ENCODE measurements at places on chromosomes 4 and X. TPM values are rescaled to one million over a fixed set of nuclear protein-coding genes. Genes with fewer than 3 reads are reported as not detected.
A peak's percentile ranks its signal among the peaks of the same experiment; 100 is the strongest.

The FGB gene
- not detected for polyA plus RNA-seq

DNA sequence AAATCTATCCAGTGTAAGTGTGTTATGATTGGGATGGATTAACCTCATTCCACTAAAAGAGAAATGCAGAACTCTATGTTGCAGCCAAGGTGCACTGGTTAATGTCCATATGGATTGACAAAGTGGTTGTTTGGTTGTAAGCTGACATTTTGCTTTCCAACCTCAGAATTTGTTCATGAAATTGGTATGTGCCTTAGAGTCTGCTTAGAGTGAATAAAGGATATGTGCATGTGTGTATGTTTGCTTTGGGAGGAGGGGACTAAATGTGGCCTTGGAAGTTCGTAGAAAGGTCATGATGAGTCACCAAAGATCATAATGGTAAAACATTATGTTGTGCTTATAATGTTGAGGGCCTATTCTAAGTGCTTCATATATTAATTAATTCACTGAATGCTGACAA is 44.1 kb upstream of the MBNL3 start:
- DNase-seq: peak; percentile 20

DNA sequence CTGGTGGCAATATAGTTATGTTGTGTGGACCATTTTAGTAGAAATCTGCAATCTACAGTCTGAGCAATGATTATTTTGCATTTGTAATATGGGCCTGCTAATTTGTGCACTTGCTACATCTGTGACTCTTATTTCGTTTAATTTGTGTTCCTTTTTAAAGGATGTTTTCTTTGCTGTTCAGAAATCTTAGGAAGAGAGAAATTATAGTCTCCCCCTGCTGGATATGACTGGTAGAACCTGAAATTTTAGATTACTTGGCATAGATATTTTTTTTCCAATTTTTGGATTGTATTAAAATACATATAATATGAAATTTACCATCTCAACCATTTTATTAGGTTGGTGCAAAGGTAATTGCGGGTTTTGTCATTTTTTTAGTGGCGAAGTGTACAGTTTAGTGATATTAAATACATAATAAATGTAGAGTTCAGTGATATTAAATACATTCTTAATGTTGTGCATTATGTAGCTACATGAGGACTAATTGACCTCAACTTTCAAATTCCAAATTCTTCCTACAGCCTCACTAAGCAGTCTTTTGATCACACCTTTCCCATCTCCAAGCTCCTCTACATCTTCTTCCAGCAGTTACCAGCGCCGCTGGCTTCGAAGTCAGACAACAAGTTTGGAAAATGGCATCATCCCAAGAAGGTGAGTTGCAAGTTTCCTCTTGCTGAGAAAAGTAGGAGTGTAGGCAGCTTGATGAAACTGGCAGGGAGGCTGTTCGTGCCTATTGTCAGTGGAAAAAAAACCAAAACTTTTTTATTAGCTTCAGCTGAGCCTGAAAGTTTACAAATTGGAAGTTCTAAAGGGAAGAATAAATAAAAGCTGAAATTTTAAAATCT is 82.2 kb downstream of the FNIP2 start:
- no peak for DNase-seq

The SLC49A3 gene
- polyA plus RNA-seq: 0.42 TPM

- no peak for DNase-seq
These were observed 11.7 kb downstream of the NSD2 start for GRCh38 chr4:1882850-1883271.

The SPINK2 gene
- not detected for polyA plus RNA-seq

DNA sequence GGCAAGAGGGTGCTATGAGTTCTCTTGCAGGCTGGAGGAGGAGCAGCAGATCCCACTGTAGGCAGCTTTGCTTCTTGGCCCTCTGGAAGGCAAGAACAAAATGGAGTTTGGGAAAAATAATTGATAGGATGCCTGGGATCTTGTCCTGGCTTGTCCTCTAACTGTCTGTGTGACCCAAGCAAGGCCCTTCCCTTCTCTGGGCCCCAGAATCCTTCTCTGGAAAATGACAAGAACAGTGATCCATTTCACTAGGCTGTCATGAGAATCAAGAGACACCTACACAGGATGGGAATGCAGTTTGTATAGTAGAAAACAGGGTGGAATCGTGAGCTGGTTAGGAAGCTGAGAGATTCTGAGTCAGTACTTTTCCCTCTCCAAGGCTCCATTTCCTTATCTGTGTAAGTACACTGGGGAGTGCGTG is 133.3 kb downstream of the PJA1 start:
- no peak for DNase-seq

DNA sequence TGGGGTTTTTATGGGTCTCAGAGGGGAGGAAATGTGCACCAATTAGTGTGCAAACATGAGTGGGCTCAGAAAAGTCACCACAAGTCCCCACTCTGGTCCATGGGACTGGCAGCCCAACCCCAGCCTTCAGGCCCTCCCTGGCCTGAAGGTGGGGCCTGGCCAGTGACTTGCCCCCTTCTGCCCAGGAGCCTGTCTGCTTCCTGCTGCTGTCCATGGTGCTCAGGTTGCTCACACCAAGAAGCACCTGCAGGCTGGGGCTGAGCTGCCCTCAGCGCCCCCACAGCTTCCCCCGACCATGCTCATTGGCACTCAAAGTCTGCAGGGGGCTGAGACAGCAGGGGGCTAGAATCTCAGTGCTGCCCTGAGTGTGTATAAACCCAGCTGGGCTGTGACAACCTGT is 30.6 kb upstream of the GC start:
- no peak for DNase-seq

- DNase-seq: no peak
These were observed 54.1 kb downstream of the RPS6KA3 start for GRCh38 chrX:20212486-20213089.

- peak; percentile 5 for DNase-seq
These were observed 346.4 kb upstream of the SLC7A11 start for GRCh38 chr4:138588501-138588900.

GRCh38 chrX:114582698-114583395 is 1.0 kb upstream of the HTR2C start:
- no peak for DNase-seq

DNA sequence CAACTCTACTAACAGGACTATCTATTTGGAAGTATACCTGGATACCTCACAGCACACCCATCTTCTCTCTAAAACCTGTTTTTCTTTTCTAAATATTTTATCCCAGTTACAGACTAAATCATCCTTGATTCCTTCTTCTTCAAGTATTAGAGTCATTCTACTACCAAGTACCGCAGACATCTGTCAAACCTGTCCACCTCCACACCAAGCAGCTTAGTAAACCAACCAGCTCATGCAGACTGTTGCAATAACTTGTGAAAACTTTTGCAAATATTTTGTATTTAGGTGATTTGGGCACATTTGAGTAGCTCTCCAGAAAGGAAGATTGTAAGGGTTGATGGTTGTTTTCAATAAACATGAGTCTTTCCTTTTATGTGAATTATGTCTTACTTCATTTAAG is 238.6 kb downstream of the ADAMTS3 start:
- no peak for DNase-seq

DNA sequence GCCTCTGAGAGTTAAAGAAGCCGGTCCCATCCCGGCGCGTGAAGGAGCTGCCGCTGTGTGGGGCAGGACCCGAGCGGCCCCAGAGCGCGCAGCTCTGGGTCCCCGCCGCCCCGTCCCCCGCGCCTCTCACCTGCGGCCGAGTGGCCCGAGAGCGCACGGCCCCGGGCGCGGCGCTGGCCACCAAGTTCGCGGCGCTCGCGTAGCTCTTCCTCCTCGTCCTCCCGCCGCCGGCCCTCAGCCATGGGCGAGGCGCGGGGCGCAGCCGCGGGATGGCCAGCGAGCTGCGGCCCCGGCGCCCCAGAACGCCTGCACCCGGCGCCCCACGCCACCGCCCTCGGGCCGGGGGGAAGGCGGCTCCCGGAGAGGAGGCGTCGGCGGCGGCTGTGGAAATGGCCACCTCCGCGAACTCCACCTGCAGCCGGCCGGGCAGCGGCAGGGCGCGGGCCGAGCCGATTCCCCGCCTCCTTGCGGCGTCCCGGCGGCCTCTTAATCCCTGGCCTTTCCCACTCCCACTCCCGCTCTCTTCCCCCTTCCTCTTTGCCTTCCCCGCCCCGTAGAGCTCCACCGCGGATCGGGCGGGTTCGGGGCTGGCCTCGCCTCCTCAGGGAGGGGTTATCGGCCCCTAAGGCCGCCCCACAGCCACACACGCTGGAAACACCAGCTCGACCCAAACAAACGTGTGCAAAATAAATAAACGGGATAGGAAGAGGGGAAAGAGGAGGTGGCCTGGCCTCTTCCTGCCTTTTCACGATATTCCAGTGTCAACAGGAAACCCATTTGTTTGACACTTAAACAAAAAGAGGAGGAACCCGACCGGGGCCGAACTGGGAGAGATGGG is at the start of gene SH3D19:
TSS of gene SH3D19 (minus strand) at position 495 of the 838 bp plus-strand sequence. CDS start at position 242, 253 bp downstream.
- peak; percentile 58 for DNase-seq

The TBC1D9 gene
- polyA plus RNA-seq: 17.3 TPM

DNA sequence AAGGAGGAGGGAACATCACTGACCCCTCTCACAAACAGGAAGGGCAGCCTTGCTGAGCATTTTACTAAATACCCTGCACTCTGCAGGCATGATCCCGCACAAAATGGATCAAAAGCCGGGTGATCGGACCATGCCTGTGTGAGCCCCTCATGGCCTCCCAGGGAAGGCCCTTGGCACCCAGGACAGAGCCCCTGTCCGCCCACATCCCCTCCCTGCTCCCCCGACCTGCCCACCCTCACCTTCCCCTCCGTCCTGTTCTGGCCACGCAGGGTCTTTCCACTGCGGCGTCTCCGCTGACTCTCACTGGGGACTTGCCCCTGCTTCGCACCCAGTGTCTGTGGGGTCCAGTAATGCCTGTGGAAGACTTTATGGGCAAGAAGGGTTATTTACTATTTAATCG is 105.0 kb downstream of the HMX1 start:
- DNase-seq: no peak

DNA sequence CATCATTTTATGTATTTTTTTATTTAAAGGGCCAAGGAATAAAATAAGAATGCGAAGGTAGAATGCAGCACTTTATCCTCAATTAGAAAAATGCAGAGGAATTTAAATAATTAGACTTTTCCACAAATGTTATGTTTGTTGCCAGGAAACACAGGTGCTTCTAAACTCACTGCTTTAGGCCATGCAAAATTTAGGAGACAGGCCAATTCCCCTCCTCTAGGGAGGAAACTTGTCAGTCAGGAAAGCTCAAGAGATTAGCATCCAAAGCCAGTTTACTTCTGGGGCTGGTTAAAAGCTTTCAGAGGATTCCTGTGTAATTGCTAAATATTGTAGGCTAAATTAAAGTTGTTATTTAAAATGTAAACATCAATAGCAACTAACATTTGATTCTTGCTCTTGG is 124.5 kb downstream of the DMD start:
- DNase-seq: no peak

The DAPP1 gene
- not detected for polyA plus RNA-seq

The CXCL3 gene
- 1.9 TPM for polyA plus RNA-seq

GRCh38 chrX:40470830-40471429 is 109.8 kb upstream of the ATP6AP2 start:
- peak; percentile 16 for DNase-seq

DNA sequence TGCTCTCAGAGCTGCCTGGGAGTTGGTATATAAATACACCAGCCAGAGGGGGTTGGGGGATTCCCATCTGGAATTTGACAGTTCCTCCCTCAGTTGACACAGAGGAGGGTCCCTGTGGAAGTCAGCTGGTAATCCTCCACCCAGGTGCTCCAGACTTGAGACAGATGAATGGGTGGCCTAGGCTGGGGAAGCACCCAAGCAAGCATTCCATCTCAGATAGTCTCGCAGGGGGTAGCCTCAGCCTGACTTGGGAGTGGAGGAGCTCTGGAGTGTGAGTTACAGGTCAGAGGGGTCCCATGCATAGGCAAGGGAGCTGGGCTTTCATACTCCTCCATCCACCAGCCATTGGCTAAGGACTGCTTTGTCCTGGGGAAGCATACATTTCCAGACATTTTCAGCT is 229.3 kb upstream of the BCOR start:
- DNase-seq: no peak

The REELD1 gene
- polyA plus RNA-seq: not detected

GRCh38 chrX:25204182-25204581 is 188.4 kb upstream of the ARX start:
- DNase-seq: no peak

GRCh38 chr4:182255441-182256190 is 12.4 kb downstream of the TENM3 start:
- no peak for DNase-seq
